Esophagus muscularis mucosa (tissue), 4 donors: ENCODE measurements at places on chromosomes 11 and 22. TPM values are rescaled to one million over a fixed set of nuclear protein-coding genes. Genes with fewer than 3 reads are reported as not detected.
A peak's percentile ranks its signal among the peaks of the same experiment; 100 is the strongest.

GRCh38 chr11:24234822-24235508, 261.9 kb upstream of the LUZP2 start:
- H3K36me3 ChIP-seq: no peaks in the 10 kb centered on the region
- no peaks in the 10 kb centered on the region for H3K27me3 ChIP-seq
- no peak overlapping the region for H3K27ac ChIP-seq
- DNase-seq: no peak
- H3K4me3 ChIP-seq: no peak overlapping the region

Gene DDTL
- total RNA-seq: not detected

DNA sequence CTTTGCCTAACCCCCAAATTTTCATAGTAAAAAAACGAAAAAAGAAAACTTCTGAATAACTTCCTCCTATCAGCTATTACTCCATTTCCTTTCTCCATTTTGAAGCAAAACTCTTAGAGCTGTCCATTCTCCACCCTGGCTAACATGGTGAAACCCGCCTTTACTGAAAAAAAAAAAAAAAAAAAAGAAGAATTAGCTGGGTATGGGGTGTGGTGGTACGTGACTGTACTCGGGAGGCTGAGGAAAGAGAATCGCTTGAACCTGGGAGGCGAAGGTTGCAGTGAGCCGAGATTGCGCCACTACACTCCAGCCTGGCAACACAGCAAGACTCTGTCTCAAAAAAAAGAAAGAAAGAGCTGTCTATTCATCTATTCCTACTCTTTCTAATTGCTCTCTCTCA, 11.3 kb upstream of the NXF1 start:
- H3K27me3 ChIP-seq: no peaks in the 10 kb centered on the region
- H3K4me1 ChIP-seq: no peaks in the 10 kb centered on the region
- DNase-seq: no peak
- no peak overlapping the region for H3K4me3 ChIP-seq
- H3K27ac ChIP-seq: no peak overlapping the region

GRCh38 chr22:19853879-19854777, 546 bp downstream of the GNB1L start:
- peak overlapping the region; percentile 73 for H3K4me3 ChIP-seq
- peaks cover 47% of the 10 kb centered on the region for H3K4me1 ChIP-seq
- H3K27me3 ChIP-seq: no peaks in the 10 kb centered on the region
- peaks cover 30% of the 10 kb centered on the region for H3K36me3 ChIP-seq

DNA sequence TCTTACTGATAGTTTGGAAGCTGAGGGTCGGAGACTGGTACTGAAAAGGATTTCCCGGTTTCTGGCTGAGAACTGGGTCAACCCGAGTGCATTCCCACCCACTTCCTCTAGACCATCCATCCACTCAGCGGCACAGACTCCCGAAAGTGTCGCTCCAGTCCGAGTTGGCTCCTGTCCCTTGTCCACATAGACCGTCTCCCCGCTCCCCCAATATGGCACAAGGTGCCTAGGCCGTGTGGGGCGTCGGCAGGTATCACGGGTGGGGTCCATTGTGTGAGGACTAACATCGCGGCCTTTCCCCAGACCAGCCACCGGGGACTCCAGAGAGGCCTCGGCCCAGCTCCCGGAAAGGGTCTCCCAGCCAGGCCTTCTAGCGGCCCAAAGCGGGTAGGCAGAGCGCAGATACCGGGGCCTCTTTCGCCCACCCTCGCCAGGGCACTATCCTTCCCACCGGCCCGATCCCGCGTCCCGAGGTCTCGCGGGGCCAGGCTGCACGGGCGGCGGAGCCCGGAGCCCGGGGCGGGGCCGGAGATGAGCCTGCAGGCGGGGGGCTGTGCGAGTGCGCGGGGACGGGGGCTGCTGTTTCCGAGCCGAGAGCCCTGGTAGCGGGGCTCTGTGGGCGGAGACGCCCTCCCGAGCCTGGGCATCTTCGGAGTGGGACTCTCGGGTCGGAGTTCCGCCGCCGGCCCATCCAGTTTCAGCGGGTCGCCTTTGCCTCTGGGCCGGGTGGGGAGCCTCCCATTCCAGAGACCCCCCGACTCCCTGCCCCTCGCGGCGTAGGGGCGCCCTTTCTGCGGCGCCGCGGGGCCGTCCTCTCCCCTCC, 21.1 kb downstream of the SERPINH1 start:
- peak overlapping the region; percentile 92 for H3K27ac ChIP-seq
- no peaks in the 10 kb centered on the region for H3K27me3 ChIP-seq
- no peaks in the 10 kb centered on the region for H3K36me3 ChIP-seq
- peaks cover 19% of the 10 kb centered on the region for H3K4me1 ChIP-seq

GRCh38 chr11:26158251-26158650, 173.7 kb upstream of the ANO3 start:
- H3K27me3 ChIP-seq: no peaks in the 10 kb centered on the region
- no peaks in the 10 kb centered on the region for H3K4me1 ChIP-seq
- H3K4me3 ChIP-seq: no peak overlapping the region
- no peaks in the 10 kb centered on the region for H3K36me3 ChIP-seq
- no peak overlapping the region for H3K27ac ChIP-seq

Gene OR5AL1
- total RNA-seq: not detected

DNA sequence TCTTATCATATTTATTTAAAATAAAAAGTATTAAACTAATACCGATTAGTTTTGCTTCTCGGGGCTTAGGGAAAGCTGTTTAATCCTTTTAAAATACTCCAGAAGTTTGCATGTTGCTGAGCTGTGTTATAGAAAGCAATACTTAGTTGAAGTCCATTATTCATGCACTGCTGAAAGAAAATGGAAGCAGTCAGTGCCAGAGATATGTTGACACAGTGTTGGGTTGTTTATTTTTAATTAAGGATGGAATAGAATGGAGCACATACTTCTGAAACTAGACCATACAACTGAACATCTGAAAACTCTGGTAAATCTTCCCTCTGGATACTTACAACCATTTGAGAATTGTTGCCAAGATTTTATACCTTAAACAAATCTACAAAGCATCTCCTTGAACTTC, 282.7 kb upstream of the CCDC179 start:
- no peak for DNase-seq
- H3K4me1 ChIP-seq: no peaks in the 10 kb centered on the region
- no peak overlapping the region for H3K4me3 ChIP-seq
- H3K27ac ChIP-seq: no peak overlapping the region

GRCh38 chr11:109994907-109995306, 98.3 kb upstream of the ZC3H12C start:
- H3K36me3 ChIP-seq: no peaks in the 10 kb centered on the region
- H3K27ac ChIP-seq: no peak overlapping the region
- H3K27me3 ChIP-seq: no peaks in the 10 kb centered on the region
- H3K4me1 ChIP-seq: no peaks in the 10 kb centered on the region
- no peak overlapping the region for H3K4me3 ChIP-seq

DNA sequence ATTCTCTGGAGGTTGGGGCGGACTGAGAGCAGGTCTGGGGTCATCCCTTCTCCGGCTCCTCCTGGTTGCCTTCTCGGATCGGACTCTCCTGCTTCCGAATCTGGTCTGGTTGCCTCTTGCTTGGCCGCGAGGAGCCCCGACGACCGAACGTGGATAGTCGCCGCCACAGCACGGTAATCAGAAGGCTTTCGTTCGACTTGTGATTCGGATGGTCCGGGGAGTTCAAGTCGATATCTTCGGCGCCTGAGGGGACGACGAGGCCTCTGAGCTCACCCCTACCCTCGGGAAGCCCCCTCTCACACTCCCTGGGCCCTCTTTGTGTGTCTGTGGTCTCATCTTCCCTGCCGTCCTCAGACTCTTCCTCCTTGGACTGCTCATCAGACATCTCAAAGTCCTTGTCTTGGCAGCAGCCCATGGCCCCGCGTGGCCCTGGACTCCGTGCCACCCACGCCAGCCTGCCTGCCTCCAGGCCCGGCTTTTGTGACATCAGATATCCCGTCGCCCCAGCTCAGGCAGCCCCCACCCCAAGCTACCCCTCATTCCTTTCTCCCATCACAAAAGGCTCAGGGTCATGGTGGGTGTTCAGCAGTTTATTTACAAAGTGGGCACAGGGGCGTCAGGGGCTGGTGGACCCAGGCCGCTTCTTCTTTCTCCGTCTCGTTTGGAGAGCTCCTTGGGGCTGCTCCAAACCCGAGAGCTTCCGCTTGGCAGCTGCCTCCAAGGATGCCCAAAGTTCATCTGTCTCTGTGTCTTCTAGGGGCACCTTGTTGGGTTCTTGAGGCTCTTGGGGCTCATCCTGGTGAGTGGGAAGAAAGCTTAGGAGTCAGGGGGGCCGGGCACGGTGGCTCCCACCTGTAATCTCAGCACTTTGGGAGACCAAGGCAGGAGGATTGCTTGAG, at the start of gene TEX54:
Gene TEX54, minus strand, starts transcription at position 506 of the 899 bp plus-strand sequence.
- DNase-seq: no peak
- H3K27me3 ChIP-seq: no peaks in the 10 kb centered on the region
- H3K27ac ChIP-seq: peak within 1 kb of the TSS; percentile 95

Gene MTMR2
- 29.1 TPM for total RNA-seq

GRCh38 chr11:93143186-93143585, 54.6 kb downstream of the SLC36A4 start:
- peaks cover 6% of the 10 kb centered on the region for H3K36me3 ChIP-seq
- peaks cover 16% of the 10 kb centered on the region for H3K4me1 ChIP-seq
- H3K4me3 ChIP-seq: no peak overlapping the region
- no peaks in the 10 kb centered on the region for H3K27me3 ChIP-seq
- DNase-seq: no peak

Gene MAJIN
- total RNA-seq: not detected

Gene NCR3LG1
- total RNA-seq: 1.7 TPM

Gene CRYBB1
- total RNA-seq: 0.83 TPM

Gene ANGPTL5
- total RNA-seq: 1.0 TPM

- H3K4me3 ChIP-seq: no peak overlapping the region
- H3K36me3 ChIP-seq: no peaks in the 10 kb centered on the region
- DNase-seq: no peak
Measured at GRCh38 chr11:67633758-67634365, 4.1 kb upstream of the NUDT8 start.

Gene CBY1
- 34.1 TPM for total RNA-seq

- peaks cover 3% of the 10 kb centered on the region for H3K4me1 ChIP-seq
- no peaks in the 10 kb centered on the region for H3K27me3 ChIP-seq
- H3K27ac ChIP-seq: no peak overlapping the region
Measured at GRCh38 chr11:68962527-68963250, 18.1 kb downstream of the MRGPRD start.

DNA sequence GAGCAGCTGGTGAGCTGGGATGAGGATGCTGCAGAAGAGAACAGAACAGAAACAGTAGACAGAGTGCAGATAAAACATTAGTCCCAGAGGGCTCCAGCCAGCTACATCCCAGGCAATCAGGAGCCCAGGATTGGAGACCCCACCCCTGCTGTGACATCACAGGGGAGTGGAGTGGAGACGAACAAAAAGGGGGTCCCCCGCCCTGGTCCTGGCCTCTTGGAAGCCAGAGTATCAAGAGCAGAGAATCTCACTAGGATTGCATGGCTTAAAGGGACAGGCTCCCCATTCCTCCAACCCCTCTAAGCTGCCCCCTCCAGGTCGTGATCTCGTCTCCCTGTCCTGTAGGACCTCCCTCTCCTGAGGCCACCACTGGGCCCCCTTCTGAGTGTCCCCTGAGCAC, at the start of gene P2RX3:
Gene P2RX3, plus strand, starts transcription at position 211 of the 400 bp plus-strand sequence. CDS start 199 bp downstream, outside the sequence.
- H3K27ac ChIP-seq: no peak within 1 kb of the TSS
- no peaks in the 10 kb centered on the region for H3K27me3 ChIP-seq
- H3K4me3 ChIP-seq: no peak within 1 kb of the TSS
- H3K36me3 ChIP-seq: peaks cover 13% of the 10 kb centered on the region
- peaks cover 34% of the 10 kb centered on the region for H3K4me1 ChIP-seq

GRCh38 chr11:12721816-12722604, 47.8 kb downstream of the TEAD1 start:
- no peaks in the 10 kb centered on the region for H3K27me3 ChIP-seq
- DNase-seq: no peak
- H3K27ac ChIP-seq: no peak overlapping the region
- no peak overlapping the region for H3K4me3 ChIP-seq

Gene CBL
- total RNA-seq: 21.6 TPM

Gene MEI1
- total RNA-seq: 0.42 TPM

- H3K27ac ChIP-seq: no peak overlapping the region
- H3K4me1 ChIP-seq: no peaks in the 10 kb centered on the region
- peak; percentile 81 for DNase-seq
- no peaks in the 10 kb centered on the region for H3K36me3 ChIP-seq
- H3K27me3 ChIP-seq: no peaks in the 10 kb centered on the region
Measured at GRCh38 chr11:18461909-18462308, 6.3 kb downstream of the LDHAL6A start.

- DNase-seq: peak; percentile 98
- no peaks in the 10 kb centered on the region for H3K27me3 ChIP-seq
- H3K4me3 ChIP-seq: peak within 1 kb of the TSS; percentile 72
- H3K4me1 ChIP-seq: peaks cover 34% of the 10 kb centered on the region
- peak within 1 kb of the TSS; percentile 90 for H3K27ac ChIP-seq
- peaks cover 39% of the 10 kb centered on the region for H3K36me3 ChIP-seq
Measured at GRCh38 chr11:75399344-75400145, at the start of gene RPS3. TSS of gene RPS3 (plus strand) at chr11:75399518. CDS start at chr11:75399548, 30 bp downstream.

Gene VSIG2
- total RNA-seq: 0.29 TPM

GRCh38 chr22:44309137-44309536, 3.6 kb downstream of the SHISAL1 start:
- H3K27ac ChIP-seq: peak overlapping the region; percentile 85
- DNase-seq: no peak
- peaks cover 96% of the 10 kb centered on the region for H3K4me1 ChIP-seq
- no peaks in the 10 kb centered on the region for H3K27me3 ChIP-seq

- DNase-seq: no peak
- H3K36me3 ChIP-seq: peaks cover 35% of the 10 kb centered on the region
- H3K27me3 ChIP-seq: no peaks in the 10 kb centered on the region
- H3K4me3 ChIP-seq: no peak overlapping the region
Measured at GRCh38 chr22:28002181-28002700, 83.2 kb upstream of the PITPNB start.

DNA sequence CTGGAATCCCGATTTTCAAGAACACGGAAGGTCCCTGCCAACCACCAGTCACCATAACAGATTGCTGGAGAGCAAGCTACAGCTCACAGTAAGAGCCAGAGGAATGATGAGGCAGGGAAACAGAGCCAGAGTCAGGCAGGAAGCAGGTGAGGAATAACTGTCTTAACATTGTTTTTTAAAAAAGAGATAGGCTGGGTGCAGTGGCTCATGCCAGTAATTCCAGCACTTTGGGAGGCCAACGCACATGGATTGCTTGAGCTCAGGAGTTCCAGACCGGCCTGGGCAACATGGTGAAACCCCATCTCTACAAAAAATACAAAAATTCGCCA, 13.5 kb upstream of the CASTOR1 start:
- no peaks in the 10 kb centered on the region for H3K27me3 ChIP-seq
- DNase-seq: no peak
- peak overlapping the region; percentile 87 for H3K27ac ChIP-seq
- H3K4me3 ChIP-seq: no peak overlapping the region
- H3K4me1 ChIP-seq: peaks cover 97% of the 10 kb centered on the region
